ENCODE measurements at places on chromosomes 1 and 21.

GRCh38 chr1:151512801-151513625 is 1.8 kb downstream of the CGN start:
- DNase-seq, result no peak

GRCh38 chr1:56227886-56228285 is 351.5 kb downstream of the PLPP3 start:
- DNase-seq, result no peak

GRCh38 chr1:61220536-61220935 is 138.2 kb downstream of the NFIA start:
- DNase-seq, result no peak

DNA sequence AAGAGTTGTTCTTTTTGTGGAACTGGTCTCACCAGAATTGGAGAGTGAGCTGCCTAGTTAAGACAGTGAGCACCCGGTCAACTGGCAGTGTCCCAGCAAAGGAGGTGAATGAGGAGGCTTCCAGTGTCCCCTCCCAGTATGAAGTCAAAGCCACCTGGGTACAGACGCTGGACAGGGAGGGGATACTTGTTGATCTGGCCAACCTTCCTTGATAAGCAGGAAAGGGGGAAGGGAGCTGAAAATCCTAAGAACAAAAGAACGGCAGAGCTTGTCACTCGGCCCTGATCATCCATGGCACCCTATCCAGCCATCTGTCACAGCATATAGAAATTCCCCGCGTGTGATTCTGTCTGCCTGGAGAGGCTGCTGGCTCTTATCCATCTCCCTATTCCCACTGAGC is 91.5 kb downstream of the SSBP3 start:
- DNase-seq, result no peak

Data from T follicular helper cell (primary cell).